Stimulated activated CD8-positive, alpha-beta memory T cell treated with anti-CD3 and anti-CD28 coated beads, Interleukin-7, amount 100 ng/mL, for 4 hours (primary cell): ENCODE measurements at places on chromosomes 2 and 18.

DNA sequence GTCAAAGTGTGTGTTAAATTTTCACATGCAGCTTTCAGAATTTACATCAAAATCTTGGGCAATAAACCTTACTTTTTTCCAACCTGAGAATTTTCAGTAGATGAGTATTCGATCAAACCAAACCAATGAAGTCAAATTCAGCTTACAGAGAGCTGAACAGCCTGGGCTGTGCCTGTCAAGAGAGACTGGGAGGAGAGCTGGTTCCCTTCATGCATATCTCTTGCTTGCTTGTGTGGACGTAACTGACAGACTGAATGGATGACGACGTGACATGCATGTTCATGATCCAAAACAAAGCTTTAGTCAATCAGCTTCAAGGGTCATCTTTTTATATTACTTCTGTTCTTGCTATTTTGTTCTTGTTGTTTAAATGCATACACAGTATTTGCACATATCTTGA lies 145.2 kb downstream of the GALNT3 start:
- no peak for DNase-seq

- DNase-seq: no peak
Observed at GRCh38 chr2:198347349-198347748, 543.0 kb downstream of the PLCL1 start.

DNA sequence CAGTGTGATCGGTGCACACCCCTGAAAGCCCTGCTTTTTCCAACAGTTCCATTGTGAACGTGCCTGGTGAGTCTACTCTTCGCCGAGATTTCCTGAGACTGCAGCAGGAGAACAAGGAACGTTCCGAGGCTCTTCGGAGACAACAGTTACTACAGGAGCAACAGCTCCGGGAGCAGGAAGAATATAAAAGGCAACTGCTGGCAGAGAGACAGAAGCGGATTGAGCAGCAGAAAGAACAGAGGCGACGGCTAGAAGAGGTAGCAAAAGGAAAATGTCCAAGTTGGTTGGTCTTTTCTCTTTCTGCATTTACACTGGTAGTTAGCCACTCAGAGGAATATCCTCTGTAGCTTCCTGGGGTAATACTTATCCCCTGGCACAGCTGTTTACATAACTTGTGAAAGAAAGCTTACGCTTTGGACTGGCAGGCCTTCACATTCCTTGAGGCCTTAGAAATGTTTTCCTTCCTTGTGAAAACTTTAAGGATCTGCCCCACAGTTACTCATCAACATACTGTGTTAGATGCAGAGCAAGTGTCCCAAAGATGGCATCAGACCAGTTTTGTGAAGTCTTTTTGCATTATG lies 146.6 kb downstream of the MAP4K4 start:
- DNase-seq: no peak

DNA sequence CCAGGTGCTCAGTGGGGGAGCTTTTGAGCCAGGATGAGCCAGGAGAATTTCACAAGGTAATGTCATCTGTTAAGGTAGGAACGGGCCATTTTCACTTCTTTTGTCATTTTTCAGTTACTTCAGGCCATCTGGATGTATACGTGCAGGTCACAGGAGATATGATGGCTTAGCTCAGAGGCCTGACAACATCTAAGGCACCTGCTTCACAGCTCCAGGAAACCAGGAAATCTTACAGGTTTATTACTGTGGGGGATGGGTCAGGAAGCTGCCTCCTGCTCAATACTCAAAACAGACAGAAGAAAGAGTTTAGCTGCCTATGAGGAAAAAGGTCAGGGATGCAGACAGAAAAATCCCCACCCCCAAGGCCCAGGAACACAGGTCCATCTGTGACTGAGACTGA lies 364.3 kb upstream of the LRP1B start:
- no peak for DNase-seq

DNA sequence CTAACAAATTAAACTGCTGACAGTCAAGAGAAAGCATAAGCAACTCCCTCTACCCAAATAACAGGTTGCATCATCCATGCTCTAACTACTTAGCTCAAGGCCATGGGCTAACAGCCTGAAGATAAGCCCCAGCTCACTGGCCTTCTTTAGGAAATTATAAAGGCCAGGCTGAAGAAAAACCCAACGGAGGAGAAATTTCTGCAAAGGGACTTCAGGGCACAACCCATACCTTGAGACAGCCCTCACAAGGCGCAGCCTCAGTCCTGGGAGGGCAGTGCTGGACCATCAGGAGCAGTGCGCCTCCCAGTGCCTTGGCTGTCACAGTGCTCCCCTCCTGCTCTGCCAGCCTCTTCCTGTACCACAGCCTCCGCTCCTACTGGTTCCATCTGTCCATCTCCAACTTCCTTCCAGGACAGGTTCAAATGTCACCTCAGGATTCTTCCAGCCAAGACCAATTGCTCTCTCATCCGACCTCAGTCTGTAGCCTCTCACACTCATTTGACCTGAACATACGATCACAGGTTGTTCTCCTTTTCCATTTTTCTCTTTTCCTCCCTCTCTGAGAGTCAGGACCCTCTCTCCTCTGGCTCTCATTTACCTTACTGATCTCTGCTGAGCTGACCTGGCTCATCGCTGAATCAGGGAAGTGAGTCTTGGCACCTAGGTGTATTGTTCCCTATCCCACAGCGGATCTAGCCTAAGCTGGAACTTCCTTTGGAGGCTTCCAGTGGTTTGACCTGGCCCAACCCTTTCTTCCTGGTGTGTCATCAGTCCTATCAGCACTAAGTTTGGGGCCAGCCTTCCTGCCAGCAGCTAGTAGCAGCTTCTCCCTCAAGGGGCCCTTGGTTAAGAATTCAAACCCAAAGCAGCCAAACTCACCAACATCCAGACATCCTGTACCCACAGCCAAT lies 1.9 kb downstream of the MCFD2 start:
- no peak for DNase-seq

DNA sequence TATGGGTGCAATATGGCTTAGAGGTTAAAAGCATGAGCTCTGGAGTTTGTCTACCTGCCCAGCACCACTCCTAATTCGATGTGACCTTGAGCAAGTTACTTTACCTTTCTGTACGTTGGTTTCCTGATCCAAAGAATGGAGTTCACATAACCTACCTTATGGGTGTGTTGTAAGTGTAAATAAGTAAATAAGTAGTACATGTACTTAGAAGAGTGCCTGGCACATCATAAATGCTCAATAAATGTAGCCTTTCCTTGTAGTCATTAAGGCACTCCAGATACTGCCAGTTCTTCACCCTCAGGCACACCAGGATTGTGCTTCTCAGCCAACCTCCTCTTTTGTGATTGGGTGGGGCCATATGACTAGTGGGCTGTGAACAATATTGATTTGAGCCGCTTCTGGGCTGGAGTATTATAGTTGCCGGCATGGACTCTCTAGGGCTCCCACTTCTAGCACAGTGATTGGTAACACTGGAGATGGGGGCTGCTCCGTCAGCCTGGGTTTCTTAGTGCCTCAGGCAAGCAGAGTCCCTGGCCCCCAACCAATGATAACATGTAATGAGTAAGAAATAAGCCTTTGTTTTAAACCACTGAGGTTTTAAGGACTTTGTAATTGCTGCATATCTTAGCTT lies 101.7 kb upstream of the NOSTRIN start:
- no peak for DNase-seq

DNA sequence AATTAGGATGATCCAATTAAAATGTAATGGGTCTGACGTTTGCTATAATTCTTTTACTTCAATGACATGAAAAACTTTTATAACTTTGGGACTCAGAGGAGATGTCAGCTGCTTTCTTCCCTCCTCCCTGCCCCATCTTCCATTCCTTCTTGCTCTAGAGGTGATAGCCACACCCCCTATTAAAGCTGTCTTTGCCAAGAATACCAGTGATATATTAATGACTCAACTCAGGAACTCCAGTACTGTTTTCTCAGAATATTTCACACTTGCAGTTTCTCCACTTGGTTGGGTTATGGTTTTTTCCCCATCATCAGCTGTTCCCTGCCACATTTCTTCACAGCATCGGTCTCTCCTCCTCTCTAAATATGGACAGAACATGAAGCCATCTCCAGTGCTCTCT lies 184.0 kb downstream of the KCNE4 start:
- DNase-seq: no peak

- no peak for DNase-seq
Observed at GRCh38 chr2:181596556-181596955, 60.3 kb downstream of the CERKL start.

- DNase-seq: no peak
Observed at GRCh38 chr2:166695154-166695553, 193.1 kb upstream of the XIRP2 start.

- no peak for DNase-seq
Observed at GRCh38 chr2:84217456-84217855, 241.6 kb downstream of the SUCLG1 start.

- no peak for DNase-seq
Observed at GRCh38 chr2:235116885-235117492, 165.2 kb downstream of the SH3BP4 start.

GRCh38 chr2:151261231-151261976 lies at the start of gene RBM43:
Gene RBM43, minus strand, starts transcription at chr2:151261863. Its CDS starts 136 bp downstream, at chr2:151261727.
- DNase-seq: peak; percentile 70

GRCh38 chr2:11572996-11573395 lies 39.2 kb downstream of the GREB1 start:
- no peak for DNase-seq

GRCh38 chr2:184834699-184835397 lies 236.5 kb downstream of the ZNF804A start:
- DNase-seq: no peak

DNA sequence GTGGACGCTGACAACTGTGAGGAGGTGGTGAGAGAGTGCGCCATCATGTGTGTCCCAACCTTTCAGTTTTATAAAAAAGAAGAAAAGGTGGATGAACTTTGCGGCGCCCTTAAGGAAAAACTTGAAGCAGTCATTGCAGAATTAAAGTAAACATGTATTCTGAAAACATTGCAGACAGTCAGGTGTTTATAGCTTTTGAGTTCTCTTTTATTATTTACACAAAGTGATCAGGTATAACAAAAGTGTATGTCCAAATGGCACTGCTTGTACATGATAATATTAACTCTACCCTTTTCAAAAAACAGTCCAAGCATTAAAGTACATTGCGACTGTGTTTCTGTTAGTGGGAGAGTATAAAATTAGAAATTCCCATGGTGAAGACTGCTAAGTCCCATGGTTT lies 2.2 kb downstream of the TXNDC2 start:
- DNase-seq: no peak

GRCh38 chr18:46676182-46676835 lies 19.3 kb upstream of the LOXHD1 start:
- no peak for DNase-seq

DNA sequence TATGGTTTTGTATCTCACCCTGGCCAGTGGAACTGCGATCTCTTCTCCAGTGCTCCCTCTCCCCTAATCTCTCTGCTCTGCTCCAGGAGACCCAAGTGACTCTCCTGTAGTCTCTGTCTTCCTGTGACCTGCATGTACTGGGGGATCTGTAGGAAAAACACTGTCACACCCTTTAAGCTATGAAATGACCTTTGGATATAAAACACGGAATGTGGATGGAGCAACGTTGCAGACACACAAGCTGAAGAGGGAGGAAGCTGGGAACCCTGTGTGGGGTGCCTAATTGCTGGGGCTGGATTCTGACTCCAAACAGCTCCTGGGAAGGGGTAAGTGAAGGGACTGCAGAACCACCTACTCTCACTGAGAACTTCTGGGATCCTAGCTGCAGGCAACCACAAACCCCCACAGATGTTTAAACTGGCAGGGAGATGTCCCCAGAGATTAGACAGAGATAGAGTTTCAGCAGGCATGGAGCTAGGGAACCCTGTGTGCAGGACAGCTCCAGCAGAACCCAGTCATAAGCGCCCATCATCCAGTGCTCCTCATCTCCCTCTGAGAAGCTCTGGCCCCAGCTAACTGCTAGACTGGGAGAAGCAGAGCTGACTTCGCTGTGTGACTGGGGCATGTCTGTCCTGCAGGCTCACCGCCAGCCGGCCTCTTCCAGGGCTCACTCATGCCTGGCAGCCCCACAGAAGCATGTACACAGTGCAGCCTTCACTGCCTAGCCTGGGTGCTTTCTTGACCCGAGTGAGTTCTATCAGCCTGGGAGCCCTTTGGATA lies 482.7 kb upstream of the SETBP1 start:
- DNase-seq: no peak

DNA sequence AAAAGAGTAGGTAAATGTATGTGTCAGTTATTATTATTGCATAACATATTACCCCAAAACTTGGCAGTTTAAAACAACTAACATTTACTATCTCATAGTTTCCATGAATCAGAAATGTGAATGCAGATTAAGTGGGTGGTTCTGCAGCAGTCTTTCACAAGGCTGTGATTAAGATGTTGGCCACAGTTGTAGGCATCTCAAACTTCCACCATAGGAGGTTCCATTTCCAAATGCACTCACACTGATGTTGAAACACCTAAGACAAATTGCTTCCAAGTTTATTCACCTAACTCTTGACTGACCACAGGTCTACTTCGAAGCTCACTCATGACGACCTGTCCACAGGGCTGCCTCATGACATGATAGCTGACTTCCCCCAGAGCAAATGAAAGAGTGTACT lies 360.8 kb downstream of the GRB14 start:
- no peak for DNase-seq

- DNase-seq: no peak
Observed at GRCh38 chr2:19357402-19358241, 801 bp downstream of the OSR1 start.

GRCh38 chr2:84302513-84303412 lies 156.3 kb downstream of the SUCLG1 start:
- peak; percentile 3 for DNase-seq

DNA sequence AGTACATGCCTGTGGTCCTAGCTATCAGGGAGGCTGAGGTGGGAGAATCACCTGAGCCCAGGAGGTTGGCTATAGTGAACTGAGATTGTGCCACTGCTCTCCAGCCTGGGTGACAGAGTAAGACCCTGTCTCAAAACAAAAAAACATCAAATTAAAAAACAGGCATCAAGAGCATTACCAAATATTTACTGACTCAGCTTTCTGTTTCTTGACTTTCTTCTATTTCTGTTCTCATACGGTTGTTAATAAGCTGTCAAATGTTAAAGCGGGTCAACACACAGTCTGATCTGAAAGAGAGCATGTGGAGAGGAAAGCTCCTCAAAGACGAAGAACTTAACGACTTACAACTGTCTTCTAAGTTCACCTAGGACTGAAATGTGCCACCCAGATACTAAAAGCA lies 59.0 kb downstream of the ITGB1BP1 start:
- no peak for DNase-seq

DNA sequence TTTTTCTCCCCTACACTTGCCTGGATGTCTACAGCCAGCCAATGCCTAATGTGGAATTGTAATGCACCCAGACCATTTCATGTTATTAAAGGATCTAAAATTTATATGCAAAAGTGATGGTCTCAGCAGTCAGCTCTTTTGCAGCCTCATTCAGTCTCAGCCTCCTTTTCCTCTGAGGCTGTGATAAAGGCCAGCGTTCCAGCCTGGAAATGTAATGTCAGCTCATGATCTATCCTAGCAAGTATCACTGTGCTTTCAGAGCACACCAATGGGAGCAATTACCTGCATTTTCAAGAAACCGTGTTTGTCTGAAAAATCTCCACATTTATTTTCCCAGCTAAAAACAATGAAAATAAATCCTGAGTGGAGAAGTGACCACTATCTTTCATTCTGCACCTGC lies 274.6 kb downstream of the CDH20 start:
- no peak for DNase-seq

GRCh38 chr2:155381436-155381835 lies 682.9 kb downstream of the KCNJ3 start:
- no peak for DNase-seq

- no peak for DNase-seq
Observed at GRCh38 chr2:1563943-1564891, 151.0 kb downstream of the TPO start.

GRCh38 chr18:43501099-43501498 lies 223.8 kb upstream of the SYT4 start:
- no peak for DNase-seq

GRCh38 chr18:79679552-79680099 lies at the start of gene CTDP1:
Gene CTDP1, plus strand, starts transcription at chr18:79679803. Its CDS starts 145 bp downstream, at chr18:79679948.
- peak; percentile 77 for DNase-seq

GRCh38 chr18:11522992-11523391 lies 86.4 kb upstream of the SLC35G4 start:
- DNase-seq: no peak
